Cardiac ventricle fibroblast (primary cell): ENCODE measurements at places on chromosomes 12 and 14. TPM values are rescaled to one million over a fixed set of nuclear protein-coding genes. Genes with fewer than 3 reads are reported as not detected.

The KLRG1 gene
- 0.64 and 0.69 TPM in 2 replicates for total RNA-seq

The GALNT8 gene
- total RNA-seq = not detected in 2 replicates

The CKB gene
- 7.8 and 11.6 TPM in 2 replicates for total RNA-seq

The TAS2R42 gene
- not detected in 2 replicates for total RNA-seq

The FSCB gene
- total RNA-seq = not detected in 2 replicates

The DBX2 gene
- total RNA-seq = not detected in 2 replicates

The P2RX7 gene
- not detected in 2 replicates for total RNA-seq

The SPIC gene
- not detected in 2 replicates for total RNA-seq

The RBM25 gene
- 16.7 and 16.9 TPM in 2 replicates for total RNA-seq

The SLC39A5 gene
- not detected in 2 replicates for total RNA-seq

The FOXJ2 gene
- 9.4 and 10.3 TPM in 2 replicates for total RNA-seq

The HOXC4 gene
- 0.05 TPM in 1 of 2 replicates, not detected in the other for total RNA-seq

The RAP1B gene
- 157 and 160 TPM in 2 replicates for total RNA-seq

The PRH2 gene
- total RNA-seq = 1.1 TPM in 1 of 2 replicates, not detected in the other

The GPR33 gene
- not detected in 2 replicates for total RNA-seq

The TUBA1B gene
- 289 and 345 TPM in 2 replicates for total RNA-seq

The BLOC1S1 gene
- 128 and 131 TPM in 2 replicates for total RNA-seq

The RNF31 gene
- total RNA-seq = 50.1 and 66.3 TPM in 2 replicates

The KRT75 gene
- not detected in 2 replicates for total RNA-seq

The VPS37B gene
- 24.5 and 25.8 TPM in 2 replicates for total RNA-seq

The CLEC6A gene
- not detected in 2 replicates for total RNA-seq

The RCOR1 gene
- total RNA-seq = 11.9 and 12.4 TPM in 2 replicates

The ESR2 gene
- total RNA-seq = not detected in 2 replicates

The SMCO3 gene
- total RNA-seq = 0.24 and 0.81 TPM in 2 replicates

The GLT8D2 gene
- total RNA-seq = 71.8 and 79.5 TPM in 2 replicates

The INSM2 gene
- total RNA-seq = not detected in 2 replicates

The CCDC198 gene
- not detected in 2 replicates for total RNA-seq

The TPPP2 gene
- not detected in 2 replicates for total RNA-seq

The KRT6C gene
- not detected in 2 replicates for total RNA-seq

The TTC9 gene
- 0.05 and 0.12 TPM in 2 replicates for total RNA-seq

The ATP6V1D gene
- total RNA-seq = 29.1 and 34.3 TPM in 2 replicates

The IGF1 gene
- total RNA-seq = 0.06 and 1.1 TPM in 2 replicates

The NID2 gene
- total RNA-seq = 852 and 1,009 TPM in 2 replicates

The FAR2 gene
- total RNA-seq = 5.6 and 7.3 TPM in 2 replicates

The MUCL1 gene
- not detected in 2 replicates for total RNA-seq

The MGP gene
- total RNA-seq = 4,519 and 5,324 TPM in 2 replicates

The IL26 gene
- total RNA-seq = not detected in 2 replicates

The TAS2R7 gene
- not detected in 2 replicates for total RNA-seq
